T-cell (primary cell): ENCODE measurements at places on chromosomes 1 and 21. TPM values are rescaled to one million over a fixed set of nuclear protein-coding genes. Genes with fewer than 3 reads are reported as not detected.

DNA sequence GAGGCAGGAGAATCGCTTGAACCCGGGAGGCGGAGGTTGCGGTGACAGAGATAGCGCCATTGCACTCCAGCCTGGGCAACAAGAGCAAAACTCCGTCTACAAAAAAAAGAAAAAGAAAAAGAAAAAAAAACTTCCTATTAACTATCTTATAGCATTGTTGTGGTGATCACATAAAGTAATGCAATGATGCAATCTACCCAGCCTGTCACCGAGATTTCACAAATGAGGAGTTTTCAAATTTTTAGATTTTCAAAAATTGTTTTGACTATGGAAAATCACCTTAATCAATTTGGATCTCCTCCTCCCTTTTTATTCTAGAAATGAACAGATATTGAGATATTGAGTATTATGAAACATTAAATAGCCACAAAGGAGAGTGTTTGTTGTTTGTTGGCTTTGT, 8.0 kb downstream of the FMO5 start:
- DNase-seq, result no peak

DNA sequence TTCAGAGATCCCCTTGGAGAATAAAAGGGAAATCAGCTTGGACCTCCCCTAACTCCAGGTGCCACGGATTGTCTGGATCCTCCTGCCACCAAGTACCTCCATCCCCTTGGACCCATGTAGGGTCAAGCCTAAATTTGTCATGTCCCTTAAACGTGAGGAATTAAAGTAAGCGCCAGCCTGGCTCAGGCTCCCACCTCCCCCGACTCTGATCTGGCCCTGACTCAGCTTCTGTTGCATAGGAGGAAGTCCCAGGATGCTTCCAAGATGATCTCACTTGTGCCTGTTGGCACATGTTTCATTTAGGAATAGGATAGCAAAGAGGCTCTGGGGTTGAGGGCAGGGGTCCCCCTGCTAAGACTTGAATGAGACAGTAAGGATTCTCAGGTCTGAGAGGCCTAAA, 231.9 kb upstream of the JUN start:
- DNase-seq, result no peak

GRCh38 chr1:54566438-54567141, 18.6 kb downstream of the ACOT11 start:
- DNase-seq, result no peak

Gene S1PR1
- 368 TPM for total RNA-seq

Gene UBE2U
- total RNA-seq, result not detected
